Non-pigmented ciliary epithelial cell (primary cell): ENCODE measurements at places on chromosomes 1 and 21.

GRCh38 chr1:23081376-23081775 lies 62.1 kb downstream of the KDM1A start:
- DNase-seq, result no peak

DNA sequence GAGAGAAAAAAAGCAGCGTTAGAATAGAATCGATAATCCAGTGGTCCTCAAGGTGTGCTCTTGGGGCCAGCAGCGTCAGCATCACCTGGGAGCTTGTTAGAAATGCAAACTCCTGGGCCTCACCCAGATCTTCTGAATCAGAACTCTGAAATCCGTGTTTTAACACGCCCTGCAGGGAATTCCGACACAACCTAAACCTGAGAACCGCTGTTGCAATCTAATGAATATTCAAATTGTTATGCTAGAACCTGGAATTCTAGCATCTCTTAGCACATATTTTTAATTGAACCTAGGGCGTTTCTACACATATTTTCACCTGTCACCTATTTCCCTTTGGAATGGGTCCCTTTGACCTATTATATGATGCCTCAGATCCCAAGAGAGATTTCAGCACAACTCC lies 175.7 kb downstream of the PSMG1 start:
- DNase-seq, result no peak

DNA sequence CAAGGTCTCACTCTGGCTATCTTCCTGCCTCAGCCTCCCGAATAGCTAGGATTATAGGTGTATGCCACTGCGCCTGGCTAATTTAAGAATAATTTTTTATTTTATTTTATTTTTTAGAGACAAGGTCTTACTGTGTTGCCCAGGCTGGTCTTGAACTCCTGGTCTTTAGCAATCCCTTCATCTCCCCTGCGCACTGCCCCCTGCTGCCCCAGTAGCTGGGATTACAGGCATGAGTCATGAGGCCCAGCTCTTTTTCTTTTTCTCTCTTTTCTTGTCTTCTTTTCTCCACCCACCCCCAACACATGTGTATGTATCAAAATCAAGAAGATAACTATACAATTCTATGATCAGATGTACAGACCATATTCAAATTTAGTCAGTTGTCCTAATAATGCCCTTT lies 87.2 kb downstream of the PEX14 start:
- DNase-seq, result no peak

GRCh38 chr1:232143315-232143886 lies 486.5 kb downstream of the SIPA1L2 start:
- no peak for DNase-seq
